ENCODE measurements at places on chromosomes 5 and 9.

DNA sequence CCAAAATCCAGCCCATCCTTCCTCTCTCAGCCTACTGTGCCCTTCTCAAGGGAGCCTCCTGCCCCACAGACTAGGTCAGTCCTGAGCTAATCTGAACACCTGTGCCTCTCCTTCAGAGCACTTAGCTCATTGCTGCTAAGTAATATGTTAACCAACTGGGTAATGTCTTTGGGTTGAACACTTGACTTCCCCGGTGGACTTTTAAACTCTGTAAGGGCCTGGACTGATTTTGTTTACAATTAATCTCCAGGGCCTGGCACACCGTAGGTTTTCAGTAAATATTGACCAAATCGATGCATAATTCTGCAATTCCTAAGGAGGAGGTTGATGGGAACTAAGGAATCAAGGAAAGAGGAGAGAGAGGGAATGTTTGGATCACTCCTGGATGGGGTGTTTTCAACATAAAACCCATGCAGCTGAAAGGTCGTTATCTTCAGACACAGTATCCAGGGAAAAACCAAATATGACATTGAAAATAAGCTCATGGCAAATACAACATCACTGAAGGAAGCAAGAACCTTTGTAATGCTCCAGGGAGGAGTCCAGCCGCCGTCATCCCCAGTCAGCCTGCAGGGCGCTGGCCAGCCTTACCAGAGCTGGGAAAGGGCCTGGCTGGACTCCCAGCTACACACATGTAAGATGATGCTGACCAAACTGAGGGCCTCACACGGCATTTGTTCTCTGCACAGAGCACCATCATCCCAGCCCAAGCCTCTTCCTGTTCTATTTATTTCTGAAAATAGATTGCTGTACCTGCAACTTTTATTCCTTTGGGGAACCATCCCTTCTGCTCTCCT, 166.3 kb downstream of the C5orf15 start:
- no peak for DNase-seq

DNA sequence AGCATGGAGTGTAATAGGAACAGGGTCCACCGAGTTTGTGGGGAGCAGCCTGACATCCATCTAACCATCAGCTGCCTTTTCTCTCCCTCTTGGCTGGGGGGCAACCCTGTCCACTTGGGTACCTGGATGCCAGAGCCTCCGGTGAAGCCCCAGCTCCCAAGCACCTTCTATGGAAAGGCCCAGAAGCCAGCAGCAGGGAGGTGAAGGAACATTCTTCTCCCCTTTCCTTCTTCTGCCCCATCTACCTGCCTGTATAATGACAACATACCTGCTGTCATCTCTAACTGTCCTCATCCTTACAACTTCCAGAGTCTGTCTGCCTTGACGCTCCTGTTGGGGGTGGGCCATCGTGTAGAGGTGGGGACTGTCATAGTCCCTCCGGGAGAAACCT, 33.1 kb downstream of the THBS4 start:
- DNase-seq = no peak

GRCh38 chr5:94884311-94884710, 265.8 kb downstream of the SLF1 start:
- DNase-seq = no peak

GRCh38 chr9:3880851-3881250, 355.1 kb upstream of the RFX3 start:
- DNase-seq = no peak

DNA sequence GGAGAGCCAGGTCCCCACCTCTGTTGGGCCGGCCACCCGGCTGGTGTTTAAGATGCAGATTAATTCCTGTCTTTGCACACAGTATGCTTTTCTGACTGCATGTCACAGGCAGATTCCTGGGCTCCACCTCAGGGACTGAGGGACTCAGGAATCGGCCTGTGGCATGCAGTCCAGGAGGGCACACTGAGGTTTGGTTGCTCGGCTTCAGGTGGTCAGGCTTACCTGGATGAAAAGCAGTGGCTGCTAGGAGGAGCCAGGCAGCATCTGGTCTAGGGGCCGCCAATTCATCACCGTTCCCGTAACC, 1.1 kb downstream of the WDR5 start:
- DNase-seq = no peak

- DNase-seq = no peak
Measured at GRCh38 chr9:106025453-106025852, 331.1 kb downstream of the TMEM38B start.

DNA sequence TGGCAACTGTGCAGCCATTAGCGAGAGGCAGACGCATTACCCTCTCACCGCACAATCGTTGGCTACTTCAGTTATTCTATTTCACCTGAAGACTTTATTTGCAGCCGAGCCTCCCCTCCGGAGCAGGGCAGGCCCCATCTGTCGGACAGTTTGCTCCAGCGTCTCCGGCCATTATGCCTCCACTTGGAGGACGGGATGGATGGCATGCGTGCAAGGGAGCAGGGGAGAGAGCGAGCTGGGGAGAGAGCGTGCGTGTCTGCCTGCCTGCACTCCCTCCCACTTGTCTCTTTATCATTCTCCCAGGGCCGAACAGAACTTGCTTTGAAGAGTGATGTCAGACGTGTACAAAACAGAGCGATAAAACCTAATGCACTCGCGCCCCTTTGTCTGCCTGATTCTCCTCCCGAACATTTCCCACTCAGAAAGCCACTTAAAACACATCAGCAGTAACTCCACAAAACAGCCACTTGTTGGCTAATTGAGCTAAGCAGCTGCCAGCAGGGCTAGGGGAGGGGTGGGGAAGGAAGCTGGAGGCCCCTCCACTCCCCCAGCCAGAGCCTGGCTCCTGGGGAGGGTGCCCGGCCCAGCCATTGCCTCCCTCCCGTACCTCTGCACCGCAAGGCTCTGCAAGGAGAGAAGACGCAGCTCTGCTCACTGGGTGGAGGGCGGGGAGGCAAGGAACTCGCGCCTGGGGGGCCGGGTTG, 43.4 kb upstream of the FUBP3 start:
- DNase-seq = no peak

- DNase-seq = no peak
Measured at GRCh38 chr9:37325778-37326177, 96.7 kb upstream of the GRHPR start.

DNA sequence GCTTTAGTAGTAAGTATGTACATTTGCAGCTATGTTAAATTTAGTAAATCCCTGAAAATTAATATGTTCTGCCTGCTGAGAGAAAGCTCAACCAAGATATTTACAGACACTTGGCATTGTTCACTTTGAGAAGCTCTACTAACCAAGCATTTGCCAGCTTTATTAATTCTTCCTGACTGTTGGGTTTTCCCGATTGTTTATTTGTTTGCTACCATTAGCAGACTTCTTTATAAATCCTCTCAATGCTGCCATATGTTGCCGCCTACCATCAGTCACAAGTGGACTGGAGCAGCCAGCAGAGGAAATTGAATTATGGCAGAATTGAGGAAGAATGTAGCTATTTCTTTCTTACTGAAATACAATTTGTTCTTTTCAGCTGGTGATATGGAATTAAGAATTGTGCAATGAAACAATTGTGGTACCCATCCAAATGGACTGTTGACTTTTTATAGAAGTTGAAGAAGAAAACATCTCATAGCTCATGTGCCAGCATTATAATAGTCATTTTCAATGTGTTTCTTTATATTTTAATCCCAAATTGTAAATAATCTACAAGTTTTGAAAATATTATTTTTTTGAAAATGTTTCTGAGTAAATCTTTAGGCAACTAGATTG, 588.7 kb upstream of the CDH6 start:
- no peak for DNase-seq

GRCh38 chr5:177290816-177291596, 12.5 kb downstream of the RAB24 start:
- no peak for DNase-seq

DNA sequence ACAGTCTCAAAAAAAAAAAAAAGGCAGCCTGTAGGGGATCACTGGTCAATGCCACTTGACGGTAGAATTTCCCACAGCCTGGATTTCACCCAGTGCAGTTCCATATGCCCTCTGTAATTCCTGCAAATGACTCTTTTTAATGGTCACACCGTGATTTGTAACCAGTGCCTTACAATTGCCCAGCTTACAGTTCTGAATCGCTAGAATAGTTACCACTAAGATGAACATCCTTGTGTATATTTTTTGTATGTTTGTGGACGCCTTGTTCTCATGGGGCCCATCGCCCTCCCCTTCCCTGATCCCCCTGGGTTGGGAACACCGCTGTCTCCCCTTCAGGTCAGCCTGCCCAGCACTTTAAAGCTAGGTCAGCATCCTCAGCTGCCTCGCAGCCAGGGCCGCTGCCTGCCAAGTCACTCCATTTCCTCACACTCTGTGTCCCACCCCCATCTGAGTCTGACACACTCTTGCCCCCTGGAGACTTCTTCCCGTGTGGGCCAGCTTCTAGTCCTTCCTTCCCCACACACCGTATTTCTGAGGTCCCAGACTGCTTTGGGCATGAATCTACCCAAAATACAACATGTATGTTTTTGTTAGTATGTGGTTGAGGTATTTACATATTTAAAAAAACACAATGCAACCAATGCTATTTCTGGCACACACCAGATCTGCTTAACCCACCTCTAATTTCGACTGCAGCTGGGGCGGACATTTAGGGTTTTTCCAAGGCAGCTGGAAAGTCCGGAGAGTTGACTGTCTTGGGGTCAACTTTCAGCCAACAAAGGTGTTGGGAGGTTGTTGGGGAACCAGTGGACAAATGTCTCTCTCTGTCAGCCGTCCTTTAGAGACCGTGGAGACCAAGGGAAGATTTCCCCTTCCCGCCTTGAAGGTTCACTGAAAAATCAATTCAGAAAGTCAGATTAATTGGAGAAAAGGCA, 120.5 kb upstream of the NEK6 start:
- DNase-seq = no peak

DNA sequence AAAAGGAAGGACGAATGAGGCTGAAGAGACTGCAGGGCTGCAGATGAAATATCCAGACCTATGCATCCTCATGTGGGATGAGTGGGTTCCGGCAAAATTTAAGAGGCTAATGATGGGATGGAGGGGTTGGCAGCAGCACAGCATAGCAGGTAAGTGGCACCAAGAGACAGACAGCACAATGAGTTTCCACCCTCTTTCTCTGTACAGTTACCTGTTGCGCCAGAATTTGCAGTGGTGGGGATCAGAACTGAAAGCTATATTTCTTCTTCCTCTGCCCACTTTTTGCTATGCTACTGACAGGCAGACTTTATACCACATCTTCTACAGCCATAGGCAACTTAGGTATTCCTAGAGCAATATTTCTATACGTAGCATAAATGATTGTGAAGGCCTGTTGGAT, 227.0 kb downstream of the EPB41L4A start:
- DNase-seq = no peak

DNA sequence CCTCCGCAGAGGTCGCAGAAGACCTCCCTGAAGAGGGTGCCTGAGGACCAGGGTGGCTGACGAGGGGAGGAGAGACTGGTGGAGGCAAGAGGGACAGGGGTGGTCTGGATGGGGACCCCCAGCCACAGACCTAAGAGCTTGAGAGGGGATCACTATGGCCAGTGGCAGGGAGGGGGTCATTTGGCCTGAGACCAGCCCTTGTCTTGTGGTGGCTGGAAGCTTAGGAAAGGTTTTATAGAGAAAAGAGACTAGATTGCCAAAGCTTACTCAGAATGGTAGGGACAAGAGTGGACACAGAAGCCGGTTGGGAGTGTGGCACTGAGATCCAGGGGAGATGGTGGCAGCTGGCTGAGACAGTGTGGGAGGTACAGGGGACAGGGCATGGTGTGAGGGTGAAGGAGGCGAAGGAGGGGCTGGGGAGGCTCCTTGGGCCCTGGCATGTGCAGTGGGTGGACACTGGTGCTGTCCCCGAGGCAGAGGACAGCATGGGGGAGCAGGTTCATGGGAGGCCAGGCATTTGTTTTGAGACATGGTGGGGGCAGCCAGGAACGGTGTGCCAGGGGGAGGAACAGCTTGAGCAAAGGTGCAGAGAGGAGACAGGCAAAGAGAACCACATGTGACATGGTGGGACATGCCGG, 123.0 kb downstream of the C9orf50 start:
- no peak for DNase-seq

DNA sequence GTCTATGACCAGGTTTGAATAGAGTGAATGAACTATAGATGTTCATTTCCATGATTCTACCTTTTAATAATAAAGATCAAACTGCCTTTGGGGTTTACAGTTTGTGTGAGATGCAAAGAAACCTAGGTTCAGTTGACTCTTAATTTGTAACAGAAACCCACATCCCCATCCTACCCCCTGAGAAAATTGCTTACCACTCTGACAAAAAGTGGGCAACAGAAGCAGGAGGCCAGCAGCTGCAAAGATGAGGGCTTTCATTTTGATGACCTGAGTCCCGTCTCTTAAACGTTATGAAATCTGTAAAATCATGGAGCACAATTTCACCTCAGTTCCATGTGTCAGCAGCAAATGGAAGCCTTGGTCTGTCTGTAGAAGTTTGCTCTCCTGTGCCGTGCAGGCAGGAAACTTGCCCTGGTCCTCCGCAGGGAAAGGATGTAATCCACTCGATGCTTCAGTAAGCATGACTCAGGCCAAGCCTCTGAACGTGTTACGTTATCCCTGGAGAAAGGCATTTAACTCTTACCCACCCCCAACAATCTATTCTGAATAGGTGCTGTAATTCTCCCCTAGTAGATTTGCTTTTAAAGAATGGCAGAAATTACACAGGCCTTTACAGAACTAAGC, at the start of gene F2RL2:
Gene F2RL2, minus strand, starts transcription at position 431 of the 624 bp plus-strand sequence. Its CDS starts 173 bp downstream, at position 258.
- no peak for DNase-seq
